ENCODE measurements at places on chromosomes 12 and 14.

GRCh38 chr12:114272071-114272470 is 133.9 kb downstream of the TBX5 start:
- peak; percentile 81 for DNase-seq

DNA sequence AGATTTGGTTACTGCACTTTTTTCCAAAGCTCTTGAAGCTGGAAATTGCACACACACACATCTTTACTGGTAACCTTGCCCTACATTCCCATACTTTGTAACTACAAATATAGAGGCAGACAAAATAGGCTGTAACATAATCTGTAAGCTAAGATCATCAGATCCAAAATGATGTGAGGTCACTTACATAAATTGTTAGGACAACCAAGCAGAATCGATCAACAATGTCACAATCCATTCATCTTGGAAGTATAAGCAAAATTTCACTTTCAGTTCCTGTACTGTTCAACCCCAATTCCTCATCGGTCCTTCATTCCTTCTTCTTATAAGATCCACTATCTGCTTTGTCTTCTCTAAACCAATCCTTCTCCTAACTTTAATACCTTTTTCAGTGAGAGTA is 72.6 kb downstream of the EPS8 start:
- no peak for DNase-seq

DNA sequence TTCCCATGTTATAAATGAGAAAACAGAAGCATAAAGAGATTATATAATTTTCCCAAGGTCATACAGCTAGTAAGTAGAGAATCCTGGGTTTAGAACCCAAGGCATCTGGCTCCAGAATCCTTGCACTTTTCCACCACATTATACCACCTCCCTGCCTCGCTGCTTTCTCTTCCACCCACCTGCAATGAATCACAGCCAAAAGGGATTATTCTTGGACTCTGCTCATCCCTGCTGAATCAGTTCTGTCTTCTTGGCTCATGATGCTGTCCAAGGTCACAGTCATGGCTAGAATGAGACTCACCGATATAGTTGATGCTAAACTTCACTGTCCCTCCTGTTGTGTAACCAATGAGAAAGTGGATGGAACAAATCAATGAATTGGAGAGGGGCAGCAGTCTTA is 356.6 kb downstream of the FUT8 start:
- no peak for DNase-seq

- peak; percentile 55 for DNase-seq
These were observed 204.2 kb upstream of the HMGA2 start for GRCh38 chr12:65620046-65620445.
